ENCODE measurements at places on chromosomes 5 and 9.

GRCh38 chr9:74653410-74654080 is 156.4 kb downstream of the RORB start:
- DNase-seq, result no peak

- DNase-seq, result no peak
Measured at GRCh38 chr5:104987074-104987473, 1424.5 kb upstream of the NUDT12 start.

DNA sequence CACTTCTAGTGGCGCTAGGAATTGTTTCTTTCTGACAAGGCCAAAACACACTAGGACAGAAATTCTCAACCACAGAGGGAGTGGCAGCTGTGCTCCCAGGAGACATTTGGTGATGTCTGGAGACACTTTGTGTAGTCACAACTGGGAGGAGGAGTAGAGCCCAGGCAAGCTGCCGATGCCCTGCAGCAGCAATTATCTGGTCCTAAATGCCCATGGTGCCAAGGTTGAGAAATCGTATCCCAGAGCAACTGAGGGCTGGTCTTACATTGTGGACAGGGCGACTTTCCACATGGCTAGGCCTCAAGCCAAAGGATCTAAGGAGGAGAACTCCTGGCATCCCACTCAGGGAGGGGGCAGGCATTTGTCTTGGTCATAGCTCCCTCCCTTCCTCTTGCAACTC is 259.9 kb downstream of the GADD45G start:
- no peak for DNase-seq

GRCh38 chr9:134059661-134060395 is 8.0 kb downstream of the BRD3 start:
- no peak for DNase-seq

- DNase-seq, result no peak
Measured at GRCh38 chr5:134527961-134528424, 2.5 kb downstream of the JADE2 start.

DNA sequence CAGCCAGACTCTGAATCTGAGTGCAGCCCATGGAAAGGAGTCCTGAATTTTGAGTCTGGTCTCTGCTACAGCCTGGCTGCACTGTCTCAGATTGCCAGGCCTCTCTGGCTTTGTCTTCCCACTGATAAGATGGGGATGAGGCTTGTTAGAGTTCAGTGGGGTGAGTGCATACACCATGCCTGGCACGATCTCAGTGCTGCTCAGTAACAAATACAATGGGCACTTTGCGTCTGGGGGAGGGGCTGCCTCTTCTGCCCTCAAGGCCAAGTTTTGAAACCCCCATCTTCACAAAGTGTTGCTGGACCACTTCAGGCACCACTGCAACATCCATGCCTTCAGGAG is 49.0 kb downstream of the PPARGC1B start:
- DNase-seq, result no peak

GRCh38 chr5:113236536-113237288 is 198.1 kb downstream of the TSSK1B start:
- DNase-seq, result no peak

- peak; percentile 95 for DNase-seq
Measured at GRCh38 chr5:19880859-19881436, 107.1 kb downstream of the CDH18 start.

GRCh38 chr5:169020102-169020501 is 280.8 kb downstream of the SLIT3 start:
- DNase-seq, result no peak

DNA sequence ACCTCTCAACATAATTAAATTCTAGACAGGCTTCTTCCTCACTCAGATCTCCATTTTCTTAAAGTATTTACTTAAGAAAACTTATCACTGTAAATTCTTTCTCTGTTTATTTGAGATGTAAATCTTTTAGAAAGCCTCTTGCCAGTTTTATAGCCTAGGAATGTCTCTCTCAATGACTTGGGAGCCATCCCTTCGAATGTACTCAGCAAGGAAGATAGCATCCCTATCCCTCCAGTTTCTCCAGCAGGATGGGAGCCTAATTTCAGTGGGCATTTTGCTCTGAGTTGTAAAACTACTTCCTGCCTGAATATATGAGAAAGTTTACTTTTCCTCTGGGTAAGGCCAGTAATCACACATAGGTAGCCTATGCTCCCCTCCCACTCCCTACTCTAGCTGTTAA is 558.5 kb upstream of the ARRDC3 start:
- no peak for DNase-seq

GRCh38 chr5:572398-573019 is 39.6 kb upstream of the CEP72 start:
- DNase-seq, result peak; percentile 93

DNA sequence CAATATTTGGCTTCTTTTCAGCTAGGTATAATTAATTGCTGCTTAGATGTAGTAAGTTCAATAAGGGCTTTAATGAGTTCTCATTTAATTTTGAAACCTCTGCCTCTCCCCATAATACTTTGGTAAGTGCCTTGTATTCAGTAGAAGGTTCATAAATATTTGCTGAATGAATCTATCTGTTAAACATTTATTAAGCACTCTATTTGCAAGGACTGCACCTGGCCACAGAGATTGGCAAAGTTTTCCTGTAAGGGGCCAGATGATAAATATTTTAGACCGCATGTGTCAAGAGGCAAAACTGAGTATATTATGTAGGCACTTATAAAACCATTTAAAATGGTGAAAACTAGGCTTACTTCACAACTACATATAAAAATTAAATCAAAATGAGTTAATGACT is 19.0 kb upstream of the GNA14 start:
- no peak for DNase-seq

DNA sequence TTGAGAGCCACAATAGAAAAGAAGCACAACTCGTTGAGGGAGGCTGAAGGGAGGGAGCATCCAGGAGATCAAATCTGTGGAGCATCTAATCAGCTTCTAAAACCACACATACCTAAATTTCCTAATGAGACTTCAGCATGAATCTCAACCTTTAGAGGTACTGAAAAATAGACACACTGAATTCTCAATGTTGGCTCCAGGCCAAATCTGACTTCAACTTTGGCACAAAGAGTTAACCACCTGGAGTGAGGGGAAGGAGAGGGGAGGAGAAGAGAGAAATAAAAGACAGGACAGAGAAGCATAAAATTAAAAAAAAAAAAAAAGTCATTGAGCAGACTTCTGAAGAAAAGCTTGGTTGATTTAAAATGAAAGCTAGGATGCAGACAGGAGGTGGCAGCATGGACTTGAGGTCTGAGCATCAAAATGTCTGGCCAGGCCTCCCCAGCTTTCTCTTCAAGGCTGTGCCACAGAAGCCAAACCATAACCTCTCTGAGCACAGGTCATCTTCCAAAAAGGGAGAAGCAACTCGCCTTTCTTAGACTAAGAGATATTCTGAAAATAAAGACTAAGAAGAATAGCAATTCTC is 205.6 kb downstream of the DENND1A start:
- DNase-seq, result peak; percentile 24

GRCh38 chr9:37392272-37392671 is 30.2 kb upstream of the GRHPR start:
- DNase-seq, result no peak

DNA sequence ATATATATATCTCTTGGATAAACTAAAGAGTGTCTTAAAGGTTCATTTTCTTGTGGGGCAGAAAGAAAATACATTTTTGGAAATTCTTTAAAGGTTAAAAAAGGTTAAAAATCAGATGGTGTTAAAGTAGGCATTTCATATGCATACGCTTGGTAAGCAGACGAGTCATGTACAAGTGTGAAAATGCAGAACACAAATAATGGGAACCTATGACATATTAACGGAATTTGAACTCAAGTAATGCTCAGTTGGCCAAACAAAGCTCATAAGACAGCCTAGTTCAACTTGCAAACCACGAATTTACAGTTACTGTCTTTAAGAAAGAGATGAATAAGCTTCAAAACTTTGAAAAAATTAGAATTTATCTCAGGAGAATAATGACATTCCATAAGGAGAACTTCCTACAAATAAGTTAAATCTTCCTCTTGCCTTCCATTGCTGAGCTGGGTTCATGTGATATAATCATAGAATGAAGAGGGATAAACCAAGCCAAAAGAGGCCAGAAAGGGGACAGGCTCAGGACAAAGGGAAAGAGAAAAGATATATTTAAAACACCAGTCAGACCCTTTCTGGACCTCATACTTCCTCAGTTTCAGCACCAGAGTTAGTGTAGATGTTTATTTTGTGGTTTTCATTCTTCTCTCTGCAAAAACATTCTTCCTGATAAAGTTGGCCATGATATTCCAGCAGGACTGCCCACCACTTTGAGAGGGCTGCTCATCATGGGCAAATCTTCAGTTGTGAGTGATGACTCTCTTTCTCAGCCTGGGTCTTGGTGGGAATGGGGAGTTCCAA is 256.7 kb upstream of the CD180 start:
- no peak for DNase-seq

DNA sequence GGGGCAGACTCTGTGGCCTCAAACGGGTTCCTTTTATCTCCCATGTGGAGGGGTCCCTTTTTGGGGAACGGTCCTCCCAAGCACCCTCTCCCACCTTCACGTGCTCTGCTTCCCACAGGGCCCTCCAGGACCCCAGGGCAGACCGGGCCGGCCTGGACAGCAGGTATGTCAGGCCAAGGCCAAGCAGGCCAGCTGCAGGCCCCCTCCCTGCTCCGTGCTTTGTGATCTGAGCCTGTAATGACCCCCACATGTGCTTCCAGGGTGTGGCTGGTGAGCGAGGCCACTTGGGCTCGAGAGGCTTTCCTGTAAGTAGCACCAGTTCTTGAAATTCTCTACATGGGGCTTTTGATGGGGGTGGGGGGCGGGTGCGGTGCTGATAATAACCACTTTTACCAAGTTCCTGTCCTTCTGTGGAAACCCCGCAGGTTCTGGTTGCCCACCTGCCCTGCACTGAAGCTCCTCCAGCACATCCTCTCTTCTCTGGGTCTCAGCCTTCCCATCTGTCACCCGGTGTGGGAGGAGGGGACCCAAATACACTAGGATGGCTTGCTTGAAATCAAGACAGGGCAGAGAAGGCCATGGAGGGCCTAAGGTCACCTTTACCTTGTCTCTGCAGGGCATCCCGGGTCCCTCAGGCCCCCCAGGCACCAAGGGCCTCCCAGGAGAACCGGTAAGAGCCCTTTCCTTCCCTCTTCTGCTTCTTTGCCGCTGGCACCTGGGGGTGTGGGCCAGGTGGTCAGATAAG is 57.9 kb upstream of the ORM1 start:
- DNase-seq, result no peak

- DNase-seq, result no peak
Measured at GRCh38 chr5:140318792-140319191, 15.9 kb upstream of the PFDN1 start.

- DNase-seq, result no peak
Measured at GRCh38 chr5:116652903-116653302, 78.3 kb upstream of the SEMA6A start.

GRCh38 chr5:35540002-35540401 is 77.7 kb upstream of the SPEF2 start:
- DNase-seq, result no peak

GRCh38 chr5:146600376-146600775 is 84.4 kb upstream of the GPR151 start:
- no peak for DNase-seq

DNA sequence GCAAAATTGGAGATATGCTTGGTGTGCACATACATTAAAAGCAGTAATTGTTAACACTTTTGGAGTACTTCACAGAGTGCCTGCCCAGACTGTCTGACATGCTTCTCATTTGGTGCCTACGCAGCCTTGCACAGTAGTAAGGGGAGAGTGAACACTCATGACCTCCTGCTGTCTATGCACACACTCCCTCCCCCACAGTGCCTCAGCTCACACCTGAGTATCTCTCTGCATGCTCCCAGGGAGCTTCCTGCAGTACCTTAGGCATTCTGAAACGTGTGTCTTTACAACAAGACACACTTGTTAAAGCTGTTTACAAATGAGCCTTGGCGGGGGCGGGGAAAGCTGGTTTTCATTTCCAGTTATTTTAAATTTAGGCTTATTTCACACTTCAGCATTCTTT is 18.0 kb downstream of the MAP3K1 start:
- DNase-seq, result no peak

- DNase-seq, result no peak
Measured at GRCh38 chr5:34452170-34452828, 203.8 kb upstream of the RAI14 start.

DNA sequence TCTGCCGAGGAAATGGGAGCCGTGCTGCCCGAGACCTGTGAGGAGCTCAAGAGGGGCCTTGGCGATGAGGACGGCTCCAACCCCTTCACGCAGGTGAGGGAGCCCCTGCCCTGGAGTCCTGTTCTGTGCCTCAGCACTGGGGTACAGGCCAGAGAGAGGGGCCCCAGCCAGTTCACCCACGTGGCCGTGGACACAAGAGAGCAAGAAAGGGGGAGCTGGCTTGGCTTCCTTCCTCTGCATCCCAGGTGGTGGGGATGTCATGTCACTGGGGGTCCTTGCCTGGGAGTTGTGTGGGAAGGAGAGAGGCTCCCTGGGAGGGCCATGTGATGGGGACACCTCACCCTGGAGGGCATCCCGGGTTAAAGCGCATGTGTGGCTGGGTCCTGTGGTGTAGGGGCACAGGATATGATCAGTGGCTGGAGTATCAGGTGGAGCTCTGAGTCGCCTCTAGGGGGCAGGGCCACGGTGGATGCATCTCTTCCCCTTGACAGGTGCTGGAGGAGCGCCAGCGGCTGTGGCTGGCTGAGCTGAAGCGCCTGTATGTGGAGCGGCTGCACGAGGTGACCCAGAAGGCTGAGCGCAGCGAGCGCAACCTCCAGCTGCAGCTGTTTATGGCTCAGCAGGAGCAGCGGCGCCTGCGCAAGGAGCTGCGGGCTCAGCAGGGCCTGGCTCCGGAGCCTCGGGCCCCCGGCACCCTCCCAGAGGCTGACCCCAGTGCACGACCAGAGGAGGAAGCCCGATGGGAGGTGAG is 7.5 kb downstream of the N4BP3 start:
- peak; percentile 88 for DNase-seq

DNA sequence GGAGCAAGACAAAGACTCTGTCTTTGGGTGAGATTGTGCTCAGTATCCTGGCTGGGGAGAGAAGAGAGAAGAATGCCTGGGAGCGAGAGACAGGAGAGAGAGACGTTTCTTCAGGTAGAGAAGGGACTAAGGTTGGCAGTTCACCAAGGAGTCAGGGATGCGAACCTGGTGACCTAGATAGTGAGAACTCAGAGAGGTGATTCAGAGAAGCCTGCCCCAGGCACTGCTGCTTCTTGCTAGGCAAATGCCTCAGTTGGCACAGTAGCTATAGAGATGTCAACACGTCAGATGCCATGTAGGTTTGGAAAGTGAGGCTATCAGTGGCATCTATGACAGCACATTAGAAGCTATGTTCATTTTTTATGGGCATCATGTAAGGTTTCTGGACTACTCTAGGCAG is 231.6 kb upstream of the VLDLR start:
- DNase-seq, result no peak

- no peak for DNase-seq
Measured at GRCh38 chr5:153816870-153817269, 221.8 kb downstream of the FAM114A2 start.

GRCh38 chr9:125760537-125760936 is 13.4 kb downstream of the PBX3 start:
- no peak for DNase-seq

DNA sequence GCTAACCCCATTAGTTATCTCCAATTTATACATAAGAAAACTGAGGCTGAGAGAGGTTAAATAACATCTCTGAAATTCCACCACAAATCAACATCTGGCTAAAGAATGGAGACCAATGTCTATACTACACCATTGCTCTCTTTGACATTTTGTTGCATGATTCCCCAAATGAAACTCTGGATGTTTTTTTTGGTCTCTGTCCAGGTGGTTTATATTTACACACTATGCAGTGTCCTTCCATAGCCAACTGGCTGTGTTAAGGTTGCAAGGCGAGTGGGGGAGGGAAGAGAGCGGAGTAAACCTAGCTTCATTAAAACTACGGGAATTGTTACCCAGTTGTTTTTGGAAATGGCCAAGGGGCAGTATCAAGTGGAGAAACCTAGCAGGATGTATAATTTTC is 67.2 kb downstream of the KIF4B start:
- DNase-seq, result no peak

- no peak for DNase-seq
Measured at GRCh38 chr5:15495026-15495425, 5.0 kb upstream of the FBXL7 start.

Measured in NCI-H1092 treated with DMSO at 0.1 percent for 48 hours (cell line).